ENCODE measurements at places on chromosomes 2 and 18.
A peak's percentile ranks its signal among the peaks of the same experiment; 100 is the strongest.

GRCh38 chr2:230075988-230076631 lies 7.4 kb upstream of the SLC16A14 start:
- DNase-seq = no peak
- no peak overlapping the region for H3K4me3 ChIP-seq
- H3K36me3 ChIP-seq = no peaks in the 10 kb centered on the region
- no peaks in the 10 kb centered on the region for H3K4me1 ChIP-seq
- no peak overlapping the region for H3K27ac ChIP-seq
- no peaks in the 10 kb centered on the region for H3K27me3 ChIP-seq

- peak; percentile 61 for DNase-seq
- H3K4me3 ChIP-seq = peak overlapping the region; percentile 35
- H3K36me3 ChIP-seq = no peaks in the 10 kb centered on the region
- peaks cover 59% of the 10 kb centered on the region for H3K4me1 ChIP-seq
These were observed 1.1 kb upstream of the TET3 start for GRCh38 chr2:73983322-73984202.

DNA sequence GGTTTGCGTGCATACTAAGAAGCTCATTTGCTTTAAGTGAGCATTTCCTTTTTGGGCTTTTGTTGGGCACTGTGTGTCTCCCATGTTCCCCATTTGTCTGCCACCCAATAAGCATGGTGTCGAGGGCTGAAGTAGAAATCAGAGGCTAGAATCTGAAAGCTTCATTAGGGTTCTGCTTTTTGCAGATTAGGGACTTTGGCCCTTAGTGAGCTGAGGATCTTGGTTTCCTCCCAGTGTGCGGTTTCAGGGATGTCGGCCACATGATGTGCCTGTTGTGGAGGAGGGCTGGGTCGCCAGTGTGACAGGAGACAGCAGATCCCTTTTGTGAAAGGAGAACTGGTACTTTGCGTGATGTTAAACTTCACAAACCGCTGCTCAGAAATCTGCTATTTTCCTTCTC lies 41.1 kb downstream of the PLEKHB2 start:
- no peaks in the 10 kb centered on the region for H3K27me3 ChIP-seq
- H3K4me3 ChIP-seq = no peak overlapping the region
- H3K4me1 ChIP-seq = no peaks in the 10 kb centered on the region
- H3K36me3 ChIP-seq = peaks cover 11% of the 10 kb centered on the region
- no peak for DNase-seq

DNA sequence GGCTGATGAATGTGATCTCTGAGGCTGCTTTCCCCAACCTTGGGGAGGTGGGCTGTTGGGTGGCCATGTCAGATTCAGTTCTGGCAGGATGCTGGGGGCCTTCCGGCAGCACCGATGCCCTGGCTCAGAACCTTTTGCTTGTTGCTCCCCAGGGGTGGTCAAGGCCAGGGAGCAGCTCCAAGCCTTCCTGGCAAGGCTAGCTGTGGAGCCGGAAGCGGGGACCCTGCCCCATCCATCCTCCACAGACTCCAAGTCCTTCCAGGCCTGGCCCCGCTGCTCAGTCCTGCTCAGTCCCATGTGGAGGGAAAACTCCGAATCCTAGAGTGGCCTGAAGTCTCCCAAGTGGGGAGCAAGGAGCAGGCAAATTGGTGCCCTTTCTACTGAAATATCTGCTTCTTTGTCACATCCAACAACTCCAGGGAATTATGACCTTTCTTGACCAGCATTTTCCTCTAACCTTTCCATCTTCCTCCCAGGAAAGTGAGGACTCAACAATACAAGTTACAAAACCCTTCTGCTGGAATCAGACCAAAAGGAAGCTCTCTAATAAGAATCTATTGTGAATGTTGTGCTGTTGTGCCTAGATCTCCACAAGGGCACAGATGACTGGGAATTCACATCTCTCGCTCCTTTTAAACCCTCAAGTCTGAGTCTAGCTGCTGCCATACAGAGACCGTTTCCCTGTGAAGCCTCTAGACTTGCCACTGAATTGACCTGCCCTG lies 134.0 kb downstream of the MCFD2 start:
- H3K27ac ChIP-seq = no peak overlapping the region
- no peaks in the 10 kb centered on the region for H3K27me3 ChIP-seq
- no peak for DNase-seq
- H3K4me1 ChIP-seq = peaks cover 16% of the 10 kb centered on the region
- H3K4me3 ChIP-seq = no peak overlapping the region

GRCh38 chr2:63050334-63051041 lies at the start of gene OTX1:
TSS of gene OTX1 (plus strand) at chr2:63050830. CDS start at chr2:63052991, 2,161 bp downstream.
- H3K36me3 ChIP-seq = no peaks in the 10 kb centered on the region
- H3K4me1 ChIP-seq = no peaks in the 10 kb centered on the region
- H3K4me3 ChIP-seq = peak within 1 kb of the TSS; percentile 60
- H3K27me3 ChIP-seq = peaks cover 100% of the 10 kb centered on the region
- H3K27ac ChIP-seq = no peak within 1 kb of the TSS

DNA sequence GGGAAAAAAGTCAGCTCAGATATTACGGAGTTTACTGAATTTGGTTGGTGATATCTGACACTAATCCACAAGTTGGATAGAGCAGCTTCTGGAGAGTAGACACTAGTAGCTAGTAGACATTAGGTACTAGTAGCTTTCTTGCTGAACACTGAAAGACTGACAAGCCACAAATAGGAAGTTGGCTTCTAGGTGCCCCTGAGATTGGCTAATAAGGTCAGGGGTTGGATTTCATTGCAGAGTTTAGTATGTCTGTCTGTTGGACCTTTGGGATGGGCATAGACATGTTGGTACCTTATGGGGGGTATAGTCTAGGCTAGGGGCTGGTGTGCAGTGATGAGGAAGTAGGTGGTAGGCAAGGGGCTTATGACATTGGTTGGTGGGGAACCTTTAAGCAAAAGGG lies 164.9 kb upstream of the LRRTM1 start:
- H3K27me3 ChIP-seq = no peaks in the 10 kb centered on the region
- no peak overlapping the region for H3K4me3 ChIP-seq
- H3K27ac ChIP-seq = no peak overlapping the region
- H3K4me1 ChIP-seq = no peaks in the 10 kb centered on the region
- H3K36me3 ChIP-seq = no peaks in the 10 kb centered on the region

DNA sequence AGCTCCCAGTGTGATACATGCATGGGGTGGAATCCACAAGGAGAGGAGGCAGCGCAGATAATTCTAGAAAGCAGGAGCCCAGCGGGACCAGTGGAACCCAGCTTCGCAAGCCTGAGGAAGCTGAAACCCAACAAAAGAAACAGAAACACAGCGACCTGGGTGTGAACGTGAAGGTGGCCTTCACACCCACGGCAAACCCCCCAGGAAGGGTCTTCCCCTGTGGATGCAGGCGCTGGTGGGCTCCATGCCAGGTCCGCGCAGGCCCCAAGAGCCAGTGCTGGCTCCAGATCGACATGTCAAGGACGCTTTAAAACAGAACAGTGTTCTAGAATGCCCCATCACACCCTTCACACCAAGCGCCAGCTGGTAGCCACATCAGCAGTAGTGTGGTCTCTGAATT lies 22.1 kb downstream of the KIF1A start:
- no peak for DNase-seq
- H3K27ac ChIP-seq = no peak overlapping the region
- no peaks in the 10 kb centered on the region for H3K27me3 ChIP-seq
- no peaks in the 10 kb centered on the region for H3K36me3 ChIP-seq

- H3K27ac ChIP-seq = no peak overlapping the region
- H3K27me3 ChIP-seq = no peaks in the 10 kb centered on the region
- H3K4me1 ChIP-seq = no peaks in the 10 kb centered on the region
- DNase-seq = no peak
- H3K36me3 ChIP-seq = no peaks in the 10 kb centered on the region
These were observed 314.7 kb upstream of the REG3G start for GRCh38 chr2:78710632-78711375.

GRCh38 chr18:10511236-10511635 lies 14.6 kb upstream of the NAPG start:
- DNase-seq = no peak
- no peak overlapping the region for H3K27ac ChIP-seq
- H3K4me1 ChIP-seq = peaks cover 7% of the 10 kb centered on the region
- H3K4me3 ChIP-seq = no peak overlapping the region

GRCh38 chr2:120765678-120766469 lies 30.2 kb downstream of the GLI2 start:
- H3K36me3 ChIP-seq = no peaks in the 10 kb centered on the region
- peaks cover 28% of the 10 kb centered on the region for H3K4me1 ChIP-seq
- no peak overlapping the region for H3K4me3 ChIP-seq
- no peaks in the 10 kb centered on the region for H3K27me3 ChIP-seq

All from cardiac muscle cell (in vitro differentiated cells and primary cell).